ENCODE measurements at places on chromosomes 4 and X. TPM values are rescaled to one million over a fixed set of nuclear protein-coding genes. Genes with fewer than 3 reads are reported as not detected.

- no peak for DNase-seq
Observed at GRCh38 chr4:116389139-116389538, 696.2 kb downstream of the TRAM1L1 start.

Gene SHOX
- total RNA-seq = not detected

DNA sequence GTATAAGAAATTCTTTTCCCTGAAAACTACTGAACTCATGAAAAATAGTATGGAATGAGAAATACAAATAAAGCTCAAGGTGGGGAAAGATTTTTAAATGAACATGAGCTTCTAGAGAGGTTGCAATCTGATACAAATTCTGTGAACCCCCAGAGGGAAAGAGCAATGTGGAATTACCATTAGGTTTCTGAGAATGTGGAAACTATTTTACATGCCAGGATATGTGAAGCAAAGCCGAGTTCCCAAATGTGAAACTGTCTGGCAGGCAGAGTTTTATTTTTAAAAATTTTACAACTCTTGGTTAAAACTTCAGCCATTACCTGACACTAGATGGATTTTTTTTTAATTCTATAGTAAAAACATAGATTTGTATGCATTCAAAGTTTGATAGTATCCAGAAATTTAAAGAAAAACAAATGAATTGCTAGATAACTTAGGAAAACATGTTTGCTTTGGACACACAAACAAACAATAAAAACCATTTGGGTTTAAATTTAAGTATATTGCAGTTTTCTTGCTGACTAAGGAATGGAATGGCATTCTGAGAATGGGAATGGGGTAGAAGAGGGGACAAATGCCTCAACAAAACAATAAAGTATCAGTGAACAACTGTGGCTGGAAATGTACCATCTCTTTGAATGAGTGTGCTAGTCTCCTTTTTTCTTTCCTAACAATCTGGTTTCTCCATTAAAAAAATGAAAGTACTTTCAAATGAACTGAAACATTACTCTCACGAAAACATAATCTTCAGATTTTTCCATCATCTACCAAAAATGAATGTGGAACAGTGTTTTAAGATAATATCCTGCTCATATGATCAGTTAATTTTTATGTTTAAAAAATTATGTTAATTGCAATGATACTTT lies 99.6 kb downstream of the PCDH18 start:
- no peak for DNase-seq

Gene INPP4B
- 20.9 TPM for total RNA-seq

- DNase-seq = no peak
Observed at GRCh38 chr4:158295053-158295452, 84.8 kb downstream of the TMEM144 start.

All from SJCRH30 (cell line).